Immature natural killer cell (primary cell): ENCODE measurements at places on chromosomes 2 and 18. TPM values are rescaled to one million over a fixed set of nuclear protein-coding genes. Genes with fewer than 3 reads are reported as not detected.

Gene SERPINB4
- not detected for polyA plus RNA-seq

Gene CABLES1
- 0.56 TPM for polyA plus RNA-seq

- no peak for DNase-seq
- no peak overlapping the region for H3K4me3 ChIP-seq
- H3K27ac ChIP-seq: no peak overlapping the region
These were observed 4.3 kb upstream of the SPATS2L start for GRCh38 chr2:200301953-200302858.

DNA sequence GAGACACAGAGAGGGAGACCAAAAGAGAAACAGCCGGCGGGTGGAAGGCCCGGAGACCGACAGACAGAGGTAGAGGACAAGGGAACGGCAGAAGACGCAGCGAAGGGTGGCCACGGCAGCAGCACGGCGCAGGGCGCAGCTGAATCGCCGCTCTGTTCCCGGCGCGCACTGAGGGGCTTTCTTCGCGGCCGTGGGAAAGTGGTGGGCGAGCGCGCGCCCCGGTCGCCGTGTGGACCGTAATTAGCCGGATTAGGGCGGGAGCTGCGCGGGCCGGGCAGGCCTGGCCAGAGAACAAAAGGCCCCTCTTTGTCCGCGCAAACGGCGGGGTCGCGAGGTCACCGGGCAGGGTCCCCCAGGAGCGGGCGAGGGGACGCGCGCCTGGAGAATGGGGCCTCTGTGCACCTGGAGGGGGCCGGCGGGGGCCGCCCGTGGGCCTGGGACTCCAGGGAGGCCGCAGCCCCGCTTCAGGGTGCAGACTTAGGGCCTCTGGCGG lies 158.3 kb downstream of the ZFP36L2 start:
- no peak overlapping the region for H3K4me3 ChIP-seq
- H3K4me1 ChIP-seq: no peaks in the 10 kb centered on the region
- no peak overlapping the region for H3K27ac ChIP-seq
- no peaks in the 10 kb centered on the region for H3K36me3 ChIP-seq
- DNase-seq: no peak
